ENCODE measurements at places on chromosomes 4 and X.

DNA sequence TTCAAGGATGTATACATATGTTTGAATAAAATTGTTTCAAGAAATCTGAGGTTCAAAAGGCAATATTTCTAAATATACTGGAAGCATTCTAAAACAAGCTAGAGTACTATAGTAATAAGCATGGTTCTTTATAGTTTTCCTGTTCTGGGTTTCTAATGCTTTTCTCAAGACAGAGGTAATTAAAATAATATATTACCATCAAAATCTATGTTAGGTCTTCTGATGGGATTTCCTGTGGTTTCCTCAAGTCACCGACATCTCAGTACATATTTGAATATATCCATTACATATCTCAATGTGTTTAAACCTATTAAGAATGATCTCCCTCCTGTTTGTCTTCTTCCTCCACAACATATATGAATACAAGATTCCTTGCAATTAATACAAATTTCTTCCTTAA is 25.6 kb downstream of the ARSJ start:
- DNase-seq: no peak

DNA sequence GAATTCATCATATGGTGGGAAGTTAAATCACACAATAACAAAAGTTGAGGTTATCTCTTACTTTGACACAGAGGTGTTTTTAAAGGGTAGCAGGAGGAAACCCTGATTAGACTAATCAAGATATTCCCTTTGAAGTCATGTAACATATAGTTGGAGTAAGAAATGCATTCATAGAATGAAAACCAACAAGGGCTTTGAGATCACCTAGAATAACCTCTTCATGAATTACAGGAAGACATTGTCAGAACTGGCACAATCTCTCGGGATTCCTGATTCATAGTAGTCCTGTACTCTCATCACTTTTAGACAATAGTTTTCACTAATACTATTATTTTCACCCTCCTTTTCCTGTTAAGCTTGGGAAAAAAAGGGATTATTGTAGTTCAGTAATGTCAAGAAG is 170.2 kb downstream of the PPP3CA start:
- no peak for DNase-seq

- DNase-seq: no peak
Measured at GRCh38 chr4:24364249-24364648, 220.1 kb downstream of the DHX15 start.

DNA sequence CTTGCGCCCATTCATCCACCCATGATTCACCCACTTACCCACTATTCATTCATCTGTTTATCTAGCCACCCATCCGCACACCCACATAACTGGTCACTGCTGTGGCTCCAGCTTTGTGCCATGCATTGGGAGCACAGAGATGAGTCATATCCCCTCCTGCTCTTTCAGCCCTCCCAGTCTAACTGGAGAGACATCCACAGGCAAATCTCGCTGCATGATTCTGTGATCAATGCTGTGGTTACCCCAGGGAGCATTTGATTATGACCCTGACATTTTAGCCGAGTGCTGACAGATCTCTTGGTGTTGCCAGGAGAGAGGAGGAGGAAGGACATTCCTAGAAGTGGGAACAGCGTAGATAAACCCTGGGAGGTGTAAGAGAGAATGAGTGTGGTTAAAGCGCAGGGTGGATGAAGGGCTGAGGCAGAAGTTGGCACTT is 10.4 kb upstream of the PORCN start:
- DNase-seq: peak; percentile 47

GRCh38 chrX:10620121-10620699 is at the start of gene MID1:
Gene MID1 (minus strand): TSS chrX:10620585. CDS start chrX:10567547, 53,038 bp downstream.
- DNase-seq: peak; percentile 34

GRCh38 chr4:147683188-147683591 is 773 bp downstream of the PRMT9 start:
- DNase-seq: no peak

DNA sequence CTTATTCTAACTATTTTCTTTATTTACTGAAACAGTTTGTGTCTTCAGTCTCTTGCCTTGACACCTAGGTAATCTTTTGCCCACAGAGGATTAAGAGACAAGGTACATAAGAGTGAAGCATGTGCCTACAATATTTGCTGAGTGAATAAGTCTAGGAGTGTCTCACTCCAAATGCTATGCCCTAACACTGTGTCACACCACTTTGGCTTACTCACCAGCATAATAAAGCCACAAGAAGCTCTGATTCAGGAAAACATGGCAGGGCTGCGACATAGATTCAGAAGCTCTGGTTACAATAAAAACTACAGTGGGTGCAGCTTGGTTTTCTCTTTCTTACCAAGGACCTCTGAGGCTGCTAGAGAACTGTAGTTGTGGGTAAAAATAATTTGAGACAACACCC is 127.1 kb downstream of the RBM46 start:
- no peak for DNase-seq

- no peak for DNase-seq
Measured at GRCh38 chr4:54587107-54587891, 70.5 kb upstream of the KIT start.

DNA sequence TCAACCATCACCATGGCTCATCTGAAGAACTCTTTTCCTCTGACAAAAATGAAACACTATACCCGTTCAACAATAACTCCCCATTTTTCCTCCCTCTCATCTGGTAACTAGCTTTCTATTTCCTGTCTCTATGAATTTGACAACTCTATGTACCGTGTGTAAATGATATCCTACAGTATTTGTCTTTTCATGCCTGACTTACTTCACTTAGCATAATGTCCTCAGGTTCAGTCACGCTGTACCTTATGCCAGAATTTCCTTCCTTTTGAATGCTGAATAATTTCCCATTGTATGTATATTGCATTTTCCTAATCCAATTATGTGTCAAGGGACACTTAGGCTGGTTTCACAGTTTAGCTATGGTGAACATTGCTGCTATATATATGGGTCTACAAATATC is 18.2 kb downstream of the MAGEA9 start:
- DNase-seq: no peak

DNA sequence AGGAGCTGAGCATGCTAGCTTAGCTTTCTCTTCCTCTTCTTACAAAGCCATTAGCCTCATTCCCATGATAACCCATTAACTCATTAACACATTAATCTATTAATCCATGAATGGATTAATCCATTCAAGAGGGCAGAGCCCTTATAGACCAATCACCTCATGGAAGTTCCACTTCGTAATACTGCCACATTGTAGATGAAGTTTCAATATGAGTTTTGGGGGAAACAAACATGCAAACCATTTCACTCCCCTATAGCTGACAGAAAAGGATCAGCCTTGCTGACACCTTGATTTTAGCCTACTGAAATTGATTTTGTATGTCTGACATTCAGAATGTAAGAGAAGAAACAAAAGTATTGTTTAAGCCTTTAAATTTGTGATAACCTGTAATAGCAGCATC is 251.8 kb upstream of the GALNTL6 start:
- no peak for DNase-seq

DNA sequence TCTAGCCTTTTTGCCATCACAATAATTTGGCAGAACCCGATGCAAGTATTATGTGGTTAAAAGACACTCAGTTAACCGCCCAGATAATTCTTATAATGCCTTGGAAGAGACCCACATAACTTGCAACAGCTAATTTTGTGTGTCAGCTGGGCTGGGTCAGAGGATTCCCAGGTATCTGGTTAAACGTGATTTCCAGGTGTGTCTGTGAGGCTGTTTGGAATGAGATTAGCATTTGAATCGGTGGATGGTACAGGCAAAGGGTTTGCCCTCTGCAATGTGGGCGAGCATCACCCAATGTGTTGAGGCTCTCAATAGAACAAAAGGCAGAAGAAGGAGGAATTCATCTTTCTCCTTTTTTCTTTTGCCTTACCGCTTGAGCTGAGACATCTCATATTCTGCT is 314.2 kb upstream of the PUDP start:
- no peak for DNase-seq

GRCh38 chr4:143377611-143378099 is 41.0 kb downstream of the GAB1 start:
- no peak for DNase-seq

GRCh38 chr4:142265536-142265935 is 580.6 kb downstream of the INPP4B start:
- DNase-seq: peak; percentile 6

DNA sequence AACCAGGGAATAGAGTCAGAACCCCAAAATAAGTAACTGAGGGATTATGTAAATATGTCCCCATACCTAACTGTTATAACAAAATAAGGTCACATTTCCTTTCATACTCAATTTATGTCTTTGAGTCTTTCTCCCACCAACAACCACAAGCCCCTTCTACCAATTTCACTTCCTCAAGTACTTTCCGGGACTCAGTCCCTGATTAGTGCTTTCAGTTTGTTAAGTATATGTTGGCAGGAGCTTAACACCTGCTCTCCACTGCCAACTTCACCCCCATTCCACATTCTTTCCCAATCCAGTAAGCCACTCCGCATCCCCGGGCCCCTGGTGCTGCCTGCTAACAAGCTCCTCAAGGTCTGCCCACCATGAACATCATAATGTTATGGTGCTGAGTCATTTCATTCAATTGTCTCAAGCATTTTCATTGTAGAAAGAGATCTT is 71.3 kb upstream of the SPRY1 start:
- DNase-seq: no peak

GRCh38 chrX:57565198-57565597 is 26.6 kb upstream of the ZXDB start:
- no peak for DNase-seq

DNA sequence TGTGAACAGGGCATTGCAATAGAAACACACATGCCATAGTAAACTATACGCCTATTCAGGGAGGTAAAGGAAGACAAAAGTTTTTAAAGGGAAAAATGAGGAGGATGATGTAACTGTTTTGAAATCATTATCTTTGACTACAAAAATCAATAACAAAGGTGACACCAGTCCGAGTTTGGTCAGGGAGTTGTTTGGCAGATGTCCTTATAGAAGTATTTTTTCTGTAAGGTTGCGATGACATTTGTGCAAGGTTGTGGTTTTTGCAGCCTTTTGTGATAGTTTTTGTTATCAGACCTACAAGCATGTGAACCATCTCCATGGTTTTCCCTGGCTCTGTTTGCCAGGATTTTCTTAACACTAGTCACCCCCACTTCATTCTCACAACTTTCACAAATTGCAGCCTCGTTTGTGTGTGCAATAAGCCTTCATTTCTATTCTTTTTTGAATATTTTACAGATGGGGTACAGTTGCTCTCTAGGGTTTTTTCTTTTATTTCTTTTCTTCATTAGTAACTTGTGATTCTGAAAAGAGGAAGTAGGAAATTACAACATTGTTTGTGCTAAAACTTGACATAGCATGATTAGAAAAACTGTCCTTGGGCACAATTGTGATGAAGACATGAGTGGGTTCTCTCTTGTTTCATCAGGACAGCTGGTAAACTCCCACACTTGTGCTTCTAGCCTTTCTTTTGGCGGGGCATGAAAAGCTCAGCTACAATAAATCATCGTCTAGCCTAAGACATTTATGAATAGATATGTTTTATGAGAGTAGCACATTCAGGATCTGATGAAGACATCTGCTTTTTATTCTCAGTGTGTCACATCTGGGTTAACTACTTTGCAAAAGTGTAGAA is 60.2 kb upstream of the PNPLA4 start:
- no peak for DNase-seq

DNA sequence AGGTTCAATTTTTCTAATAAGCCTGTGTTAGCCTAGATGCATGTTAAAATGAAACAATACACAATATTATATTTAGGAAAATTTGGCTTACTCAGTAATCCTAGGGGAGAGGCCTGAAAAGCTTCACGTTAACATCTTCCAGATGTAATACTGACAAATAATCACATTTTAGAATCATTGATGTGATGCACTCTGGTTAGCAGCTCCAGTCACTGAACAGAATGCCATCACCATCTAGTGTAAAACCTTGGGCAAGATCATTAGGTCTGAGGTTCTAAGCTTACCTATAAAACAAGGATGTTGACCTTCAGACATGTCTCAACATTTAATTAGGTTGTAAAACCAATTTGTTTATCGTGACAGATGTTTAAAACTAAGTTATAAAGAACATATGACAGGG is 1704.8 kb downstream of the STIM2 start:
- no peak for DNase-seq

GRCh38 chr4:142703694-142704309 is 142.3 kb downstream of the INPP4B start:
- no peak for DNase-seq

DNA sequence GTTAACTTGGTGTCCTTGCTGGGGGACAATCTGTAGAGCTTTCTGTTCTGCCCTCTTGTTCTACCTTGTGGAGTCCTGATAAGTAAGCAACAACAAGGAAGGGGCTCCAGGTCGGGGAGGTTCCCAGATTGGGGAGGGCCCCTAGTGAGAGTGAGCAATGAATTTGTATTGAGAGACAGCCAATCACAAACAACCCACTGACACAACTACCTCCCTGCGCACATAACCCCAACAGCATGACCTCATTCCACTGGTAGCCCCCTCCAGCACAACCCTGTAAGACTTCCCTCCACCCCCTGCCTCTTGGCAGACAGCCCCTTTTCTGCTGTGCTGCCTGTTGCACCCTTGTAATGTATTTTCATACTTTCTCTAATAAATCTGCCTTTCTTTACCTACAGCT is 19.7 kb upstream of the PNPLA4 start:
- no peak for DNase-seq

GRCh38 chr4:3636646-3637320 is 104.6 kb upstream of the LRPAP1 start:
- DNase-seq: no peak

DNA sequence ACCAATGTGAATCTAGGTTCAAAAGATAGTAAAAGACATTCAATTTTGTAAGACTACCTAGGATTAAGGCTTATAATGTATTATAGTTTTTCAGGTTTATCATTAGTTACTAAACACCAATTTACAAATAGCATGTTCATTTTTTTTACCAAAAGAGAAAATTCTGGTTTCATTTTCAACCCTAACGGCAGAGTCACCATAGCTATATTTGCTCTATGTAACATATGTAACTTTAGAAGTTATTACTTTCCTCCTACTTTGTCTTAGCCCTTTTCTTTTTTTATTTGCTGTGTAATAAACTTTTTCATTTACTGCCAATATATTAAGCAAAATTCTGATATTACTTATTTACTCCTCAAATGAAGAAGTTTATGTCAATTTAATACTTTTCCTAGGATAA is 639.6 kb downstream of the ARAP2 start:
- no peak for DNase-seq

GRCh38 chr4:184074677-184075388 is 142.8 kb downstream of the ENPP6 start:
- no peak for DNase-seq

DNA sequence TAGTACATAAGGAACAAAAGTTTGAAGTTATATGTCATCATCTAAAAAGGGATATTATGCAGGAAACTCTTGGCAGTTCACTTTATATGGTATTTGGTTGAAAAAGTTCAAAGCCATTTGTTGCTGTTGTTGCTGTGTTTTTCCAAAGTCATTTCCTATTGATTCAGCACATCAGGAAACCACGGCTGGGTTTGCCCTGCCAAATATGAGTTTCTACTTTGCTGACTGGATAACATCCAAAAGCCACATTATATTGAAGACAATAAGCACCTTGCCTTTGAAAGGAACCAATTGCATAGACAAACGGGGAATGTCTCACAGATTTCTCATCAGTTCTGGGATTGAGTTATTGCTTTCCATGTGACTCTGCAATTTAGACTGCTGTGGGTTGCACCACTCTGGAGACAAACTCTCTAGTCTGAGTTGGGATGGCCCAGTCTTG is 206.1 kb downstream of the SLC39A8 start:
- DNase-seq: no peak

Data from HTR-8/SVneo (cell line).